Kasumi-1 (cell line): ENCODE measurements at places on chromosomes 2 and 18.

DNA sequence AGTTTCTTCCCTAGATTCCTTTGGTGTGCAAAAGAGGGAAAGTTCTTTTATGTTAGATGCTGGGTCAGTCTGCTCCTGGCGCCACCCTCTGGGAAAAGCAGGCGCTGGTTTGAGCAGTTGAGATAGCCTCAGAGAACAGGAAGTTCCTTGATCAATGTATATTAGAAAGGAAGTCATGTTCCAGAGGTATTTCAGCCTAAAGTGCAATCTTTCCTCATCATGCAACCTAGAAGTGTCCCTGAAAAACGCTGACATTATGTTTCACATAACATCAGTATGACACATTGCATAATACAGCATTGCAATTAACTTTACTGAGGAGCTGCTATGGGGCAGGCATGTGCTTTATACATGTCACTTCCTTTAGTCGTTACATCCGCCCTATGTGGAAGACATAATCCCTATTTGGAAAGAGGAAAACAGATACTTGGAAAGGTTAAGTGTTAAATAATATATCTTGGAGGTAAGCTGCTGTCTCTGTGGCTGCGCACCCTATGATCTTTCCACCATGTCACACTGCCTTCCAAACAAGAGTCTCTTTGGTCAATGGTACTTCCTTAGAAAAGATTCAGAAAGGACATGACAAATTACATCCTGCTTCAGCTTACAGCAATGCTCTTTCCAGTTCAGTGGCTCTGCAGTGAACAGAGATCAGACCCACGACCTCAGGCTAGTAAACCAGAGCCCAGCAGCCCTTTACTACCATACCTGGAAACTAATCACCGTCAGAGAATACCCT, 369.7 kb downstream of the RAD51AP2 start:
- DNase-seq, result peak; percentile 30

- DNase-seq, result no peak
These were observed 103.0 kb upstream of the TMEM200C start for GRCh38 chr18:5998166-5998881.

GRCh38 chr2:30305235-30305634, 73.9 kb downstream of the LBH start:
- DNase-seq, result no peak

DNA sequence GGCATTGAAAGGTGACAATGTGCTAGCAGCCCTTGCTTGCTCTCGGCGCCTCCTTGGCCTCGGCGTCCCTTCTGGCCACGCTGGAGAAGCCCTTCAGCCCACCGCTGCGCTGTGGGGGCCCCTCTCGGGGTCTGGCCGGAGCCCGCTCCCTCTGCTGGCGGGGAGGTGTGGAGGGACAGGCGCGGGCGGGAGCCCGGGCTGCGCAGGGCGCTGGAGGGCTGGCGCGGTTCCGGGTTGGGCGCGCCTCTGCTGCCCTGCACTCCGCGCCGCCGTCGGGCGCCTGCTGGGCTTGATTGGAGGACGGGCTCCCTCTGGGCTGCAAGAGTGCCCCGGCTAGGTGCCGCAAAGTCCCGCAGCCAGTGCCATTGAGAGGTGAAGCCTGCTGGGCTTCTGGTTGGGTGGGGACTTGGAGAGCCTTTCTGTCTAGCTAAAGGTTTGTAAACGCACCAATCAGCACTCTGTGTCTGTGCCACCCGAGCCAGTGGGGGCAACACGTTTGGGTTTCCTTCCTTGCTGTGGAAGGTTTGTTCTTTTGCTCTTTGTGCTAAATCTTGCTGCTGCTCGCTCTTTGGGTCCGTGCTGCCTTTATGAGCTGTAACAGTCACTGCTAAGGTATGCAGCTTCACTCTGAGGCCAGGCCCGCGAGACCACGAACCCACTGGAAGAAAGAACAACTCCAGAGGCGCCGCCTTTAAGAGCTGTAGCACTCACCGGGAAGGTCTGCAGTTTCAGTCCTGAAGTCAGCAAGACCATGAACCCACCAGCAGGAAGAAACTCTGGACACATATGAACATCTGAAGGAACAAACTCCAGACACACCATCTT, 14.8 kb upstream of the IMP4 start:
- no peak for DNase-seq

- no peak for DNase-seq
These were observed 2.3 kb upstream of the IL1RL2 start for GRCh38 chr2:102184568-102184967.

GRCh38 chr18:37778417-37779165, 213.0 kb upstream of the CELF4 start:
- DNase-seq, result peak; percentile 71
